ENCODE measurements at places on chromosomes 13 and 19.
A peak's percentile ranks its signal among the peaks of the same experiment; 100 is the strongest.

DNA sequence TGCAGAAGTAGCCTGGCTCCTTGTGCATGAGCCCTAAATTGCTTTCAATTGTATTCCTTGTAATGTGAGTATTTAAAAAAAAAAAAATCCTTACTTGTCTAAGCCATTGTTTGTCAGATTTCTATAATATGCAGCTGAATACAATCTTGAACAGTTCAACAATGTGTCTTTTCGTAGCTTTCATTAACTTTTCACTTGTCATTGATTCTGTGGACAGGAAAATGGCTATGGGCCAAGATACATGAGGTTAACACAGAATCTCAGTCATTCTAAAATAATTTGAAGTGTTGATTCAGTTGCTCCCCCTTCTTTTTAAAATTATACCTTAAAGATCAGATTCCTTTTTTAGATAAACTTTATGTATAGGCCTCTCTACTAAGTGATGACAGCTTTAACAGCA, 395.8 kb upstream of the KLF12 start:
- H3K4me1 ChIP-seq: no peaks in the 10 kb centered on the region
- H3K4me3 ChIP-seq: no peak overlapping the region
- no peaks in the 10 kb centered on the region for H3K36me3 ChIP-seq

DNA sequence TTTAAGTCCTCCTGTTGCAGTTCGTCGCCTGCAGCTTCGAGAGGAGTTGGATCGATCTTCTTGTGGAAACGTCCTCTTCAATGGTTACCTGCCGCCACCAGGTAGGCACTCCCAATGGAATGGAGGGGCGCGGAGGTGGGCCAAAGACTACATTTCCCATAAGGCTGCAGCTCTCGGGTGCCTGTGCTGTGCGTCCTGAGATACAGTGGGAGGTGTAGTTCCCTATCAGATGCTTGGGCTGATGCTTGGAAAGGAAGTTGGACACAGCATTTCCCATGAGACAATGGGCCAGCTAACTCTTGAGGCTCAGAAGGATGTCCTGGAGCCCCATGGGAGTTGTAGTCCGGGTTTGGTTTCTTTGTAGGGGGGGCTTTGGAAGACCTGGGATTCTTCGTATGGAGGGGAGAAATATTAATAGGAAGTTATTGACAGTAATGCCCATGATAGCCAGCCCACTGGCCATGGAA, 1.8 kb downstream of the SHKBP1 start:
- H3K4me3 ChIP-seq: peak overlapping the region; percentile 89
- no peaks in the 10 kb centered on the region for H3K36me3 ChIP-seq
- no peak overlapping the region for H3K27ac ChIP-seq
- peaks cover 24% of the 10 kb centered on the region for H3K4me1 ChIP-seq

DNA sequence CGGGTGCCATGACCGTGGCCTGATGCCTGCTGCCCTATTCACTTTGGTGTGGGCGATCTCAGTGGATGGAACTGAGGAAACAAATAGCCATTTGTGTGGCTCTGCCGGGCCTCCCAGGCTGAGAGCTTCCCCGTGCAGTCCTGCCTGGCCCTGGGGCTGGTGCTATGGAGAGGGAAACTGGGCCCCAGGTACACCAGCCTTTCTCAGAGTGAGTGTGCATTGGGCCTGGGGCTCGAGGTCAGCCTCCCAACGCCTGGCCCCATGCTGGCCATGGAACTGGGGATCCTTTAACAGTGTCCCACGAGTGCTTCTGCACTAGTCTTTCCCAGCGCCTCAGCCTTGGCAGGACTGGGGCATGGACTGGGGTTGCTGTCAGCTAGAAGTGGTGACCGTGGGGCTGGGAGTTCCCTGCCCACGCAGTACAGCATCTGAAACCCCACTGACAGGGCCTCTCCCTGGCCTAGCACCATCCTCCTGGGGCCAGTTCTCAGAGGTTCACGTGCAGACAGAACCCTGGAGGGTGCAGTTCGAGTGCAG, 10.5 kb downstream of the PLEKHF1 start:
- H3K4me1 ChIP-seq: peaks cover 7% of the 10 kb centered on the region
- DNase-seq: no peak
- H3K27ac ChIP-seq: no peak overlapping the region
- H3K36me3 ChIP-seq: no peaks in the 10 kb centered on the region
- H3K27me3 ChIP-seq: no peaks in the 10 kb centered on the region

DNA sequence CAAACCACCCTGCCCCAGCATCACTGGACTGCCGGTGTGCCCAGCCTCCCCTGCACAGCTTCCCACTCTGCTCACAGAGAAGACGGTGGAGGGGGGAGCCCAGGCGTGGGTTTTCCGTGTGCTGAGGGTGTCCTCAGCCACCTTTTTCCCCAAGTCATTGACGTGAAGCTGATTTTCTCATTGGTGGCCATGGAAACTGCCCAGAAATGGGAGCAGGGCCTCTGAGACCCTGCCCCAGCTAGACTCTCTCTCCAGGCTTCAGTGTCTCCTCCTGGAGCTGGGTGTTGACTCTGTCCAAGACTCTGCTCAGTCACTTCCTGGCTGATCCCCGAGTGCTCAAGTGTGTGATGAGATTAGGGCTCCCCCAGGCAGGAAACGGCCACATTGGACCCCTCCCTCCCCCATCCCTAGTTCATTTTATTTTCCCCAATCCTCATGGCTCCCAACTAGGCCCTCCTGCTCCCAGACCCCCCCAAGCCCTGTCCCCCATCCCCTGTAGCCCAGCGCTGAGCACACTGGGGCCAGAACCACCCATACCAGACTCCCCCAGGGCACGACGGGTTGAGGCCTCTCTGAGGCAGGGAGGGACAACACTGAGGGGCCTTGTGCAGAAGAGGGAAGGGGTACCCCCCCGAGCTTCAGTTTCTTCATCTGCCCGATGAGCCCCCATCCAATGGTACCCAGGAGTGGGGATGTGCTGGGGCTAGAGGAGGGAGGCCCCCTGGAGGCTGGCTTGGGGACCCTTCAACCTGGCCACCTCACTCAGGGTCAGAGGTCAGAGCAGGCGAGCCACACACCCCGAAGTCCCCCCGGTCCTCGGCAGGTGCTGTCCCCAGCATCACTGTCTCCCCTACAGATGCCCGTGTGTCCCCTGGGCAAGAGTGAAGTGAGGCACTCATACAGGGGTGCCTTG, 1.2 kb upstream of the F2RL3 start:
- no peak overlapping the region for H3K27ac ChIP-seq
- no peaks in the 10 kb centered on the region for H3K36me3 ChIP-seq
- no peak for DNase-seq
- no peaks in the 10 kb centered on the region for H3K4me1 ChIP-seq
- no peaks in the 10 kb centered on the region for H3K27me3 ChIP-seq
- H3K4me3 ChIP-seq: no peak overlapping the region

GRCh38 chr13:26719356-26719945, 41.1 kb downstream of the GPR12 start:
- peaks cover 5% of the 10 kb centered on the region for H3K4me1 ChIP-seq
- DNase-seq: no peak

DNA sequence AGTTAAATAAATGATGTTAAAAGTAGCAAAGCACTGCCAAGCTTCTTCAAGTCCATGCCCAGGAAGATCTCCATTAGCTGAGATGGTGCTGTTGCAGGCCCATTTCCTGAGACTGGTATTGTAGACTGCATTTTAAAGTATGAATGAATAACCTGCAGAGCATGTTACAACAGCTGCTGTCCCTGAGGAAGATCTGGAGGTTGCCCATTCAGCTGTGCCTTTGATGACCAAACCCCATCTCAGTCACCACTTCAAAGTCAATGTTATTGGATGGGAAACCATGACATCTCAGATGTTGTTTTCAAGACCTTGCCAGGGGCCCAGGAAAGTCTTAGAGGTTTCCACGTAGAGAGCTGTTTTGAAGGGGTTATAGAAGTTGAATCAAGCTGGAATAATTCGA, 281.3 kb downstream of the MTUS2 start:
- H3K36me3 ChIP-seq: peaks cover 4% of the 10 kb centered on the region
- H3K27me3 ChIP-seq: no peaks in the 10 kb centered on the region
- no peak for DNase-seq

GRCh38 chr19:30225676-30226463, 146.3 kb upstream of the ZNF536 start:
- no peak overlapping the region for H3K27ac ChIP-seq
- H3K36me3 ChIP-seq: no peaks in the 10 kb centered on the region
- H3K4me1 ChIP-seq: peaks cover 51% of the 10 kb centered on the region
- peak; percentile 6 for DNase-seq
- H3K4me3 ChIP-seq: peak overlapping the region; percentile 94

DNA sequence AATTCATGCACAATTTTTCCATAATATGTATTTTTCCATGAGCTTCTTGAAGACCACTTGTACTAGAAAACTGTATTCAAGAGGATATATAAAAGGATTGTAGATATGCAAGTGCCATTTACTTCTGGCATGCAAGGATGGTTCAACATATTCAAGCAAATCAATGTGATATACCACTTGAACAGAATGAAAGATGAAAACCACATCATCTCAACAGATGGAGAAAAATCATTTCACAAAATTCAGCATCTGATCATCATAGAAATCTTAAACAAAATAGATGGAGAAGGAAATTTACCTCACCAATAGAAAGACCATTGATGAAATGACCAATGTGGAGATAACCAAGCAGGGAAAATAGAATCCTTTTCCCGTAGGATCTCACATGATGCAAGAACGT, 5.1 kb upstream of the ZNF816 start:
- H3K4me3 ChIP-seq: no peak overlapping the region
- no peak overlapping the region for H3K27ac ChIP-seq
- H3K27me3 ChIP-seq: no peaks in the 10 kb centered on the region
- peaks cover 39% of the 10 kb centered on the region for H3K36me3 ChIP-seq

GRCh38 chr13:60646620-60647019, 249.6 kb downstream of the TDRD3 start:
- no peaks in the 10 kb centered on the region for H3K4me1 ChIP-seq
- H3K27ac ChIP-seq: no peak overlapping the region
- H3K4me3 ChIP-seq: no peak overlapping the region
- H3K36me3 ChIP-seq: no peaks in the 10 kb centered on the region

DNA sequence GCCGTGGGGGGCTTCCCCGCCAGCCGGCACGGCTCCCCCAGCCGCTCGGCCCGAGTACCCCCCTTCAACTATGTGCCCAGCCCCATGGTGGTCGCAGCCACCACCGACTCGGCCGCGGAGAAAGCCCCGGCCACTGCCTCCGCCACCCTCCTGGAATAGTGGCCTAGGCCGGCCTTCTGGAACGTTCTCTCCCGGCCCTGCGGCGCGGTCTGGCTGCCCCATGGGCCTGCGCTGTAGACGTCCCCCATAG, 9.0 kb downstream of the C19orf25 start:
- no peak overlapping the region for H3K27ac ChIP-seq
- H3K4me3 ChIP-seq: peak overlapping the region; percentile 57
- DNase-seq: no peak
- no peaks in the 10 kb centered on the region for H3K36me3 ChIP-seq
- peaks cover 55% of the 10 kb centered on the region for H3K27me3 ChIP-seq
- H3K4me1 ChIP-seq: peaks cover 6% of the 10 kb centered on the region

- no peak for DNase-seq
- no peaks in the 10 kb centered on the region for H3K27me3 ChIP-seq
- H3K4me3 ChIP-seq: no peak overlapping the region
- H3K4me1 ChIP-seq: no peaks in the 10 kb centered on the region
Observed at GRCh38 chr13:72489751-72490150, 237.7 kb downstream of the MZT1 start.

- peak overlapping the region; percentile 95 for H3K4me3 ChIP-seq
- H3K36me3 ChIP-seq: peaks cover 66% of the 10 kb centered on the region
- H3K27ac ChIP-seq: peak overlapping the region; percentile 97
- no peaks in the 10 kb centered on the region for H3K27me3 ChIP-seq
Observed at GRCh38 chr19:57633832-57634131, 814 bp downstream of the ZNF211 start.

DNA sequence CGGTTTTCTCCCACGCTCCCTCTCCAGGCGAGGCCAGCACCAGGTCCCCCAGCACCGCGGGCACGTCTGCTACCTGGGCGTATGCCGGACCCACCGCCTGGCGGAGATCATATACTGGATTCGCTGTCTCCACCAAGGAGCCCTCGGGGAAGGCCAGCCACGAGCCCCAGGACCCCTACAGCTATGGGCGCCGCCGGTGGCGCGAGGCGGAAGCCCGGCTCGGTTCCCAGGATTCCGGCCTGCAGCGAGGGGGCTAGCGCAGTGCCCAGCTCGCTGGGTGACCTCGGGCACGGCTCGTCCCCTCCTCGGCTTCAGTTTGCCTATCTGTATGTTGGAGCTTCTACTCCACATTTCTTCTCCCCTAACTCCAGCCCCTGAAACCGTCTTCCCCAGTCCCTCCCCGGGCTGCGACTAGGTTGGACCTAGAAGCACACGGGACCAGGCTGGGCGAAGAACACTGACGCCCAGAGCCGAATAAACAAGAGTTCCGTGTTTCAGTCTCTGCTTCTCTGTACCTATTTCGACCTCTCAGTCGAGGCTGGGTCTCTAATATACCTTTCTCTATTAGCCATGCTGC, 749 bp upstream of the CPT1C start:
- peaks cover 16% of the 10 kb centered on the region for H3K27me3 ChIP-seq
- peaks cover 39% of the 10 kb centered on the region for H3K4me1 ChIP-seq
- peak overlapping the region; percentile 73 for H3K27ac ChIP-seq
- H3K4me3 ChIP-seq: peak overlapping the region; percentile 90
- peaks cover 13% of the 10 kb centered on the region for H3K36me3 ChIP-seq

GRCh38 chr13:41053384-41053826, 7.9 kb upstream of the WBP4 start:
- H3K4me1 ChIP-seq: peaks cover 21% of the 10 kb centered on the region
- no peak overlapping the region for H3K4me3 ChIP-seq
- H3K27ac ChIP-seq: no peak overlapping the region
- H3K36me3 ChIP-seq: peaks cover 13% of the 10 kb centered on the region
- DNase-seq: no peak
- H3K27me3 ChIP-seq: no peaks in the 10 kb centered on the region

- peak within 1 kb of the TSS; percentile 89 for H3K4me3 ChIP-seq
- peak within 1 kb of the TSS; percentile 98 for H3K27ac ChIP-seq
- peak; percentile 99 for DNase-seq
- H3K27me3 ChIP-seq: peaks cover 76% of the 10 kb centered on the region
- peaks cover 57% of the 10 kb centered on the region for H3K4me1 ChIP-seq
- peaks cover 3% of the 10 kb centered on the region for H3K36me3 ChIP-seq
Observed at GRCh38 chr19:50329146-50329925, at the start of gene KCNC3. Gene KCNC3, minus strand, starts transcription at chr19:50329377. Its CDS starts 295 bp downstream, at chr19:50329082.

DNA sequence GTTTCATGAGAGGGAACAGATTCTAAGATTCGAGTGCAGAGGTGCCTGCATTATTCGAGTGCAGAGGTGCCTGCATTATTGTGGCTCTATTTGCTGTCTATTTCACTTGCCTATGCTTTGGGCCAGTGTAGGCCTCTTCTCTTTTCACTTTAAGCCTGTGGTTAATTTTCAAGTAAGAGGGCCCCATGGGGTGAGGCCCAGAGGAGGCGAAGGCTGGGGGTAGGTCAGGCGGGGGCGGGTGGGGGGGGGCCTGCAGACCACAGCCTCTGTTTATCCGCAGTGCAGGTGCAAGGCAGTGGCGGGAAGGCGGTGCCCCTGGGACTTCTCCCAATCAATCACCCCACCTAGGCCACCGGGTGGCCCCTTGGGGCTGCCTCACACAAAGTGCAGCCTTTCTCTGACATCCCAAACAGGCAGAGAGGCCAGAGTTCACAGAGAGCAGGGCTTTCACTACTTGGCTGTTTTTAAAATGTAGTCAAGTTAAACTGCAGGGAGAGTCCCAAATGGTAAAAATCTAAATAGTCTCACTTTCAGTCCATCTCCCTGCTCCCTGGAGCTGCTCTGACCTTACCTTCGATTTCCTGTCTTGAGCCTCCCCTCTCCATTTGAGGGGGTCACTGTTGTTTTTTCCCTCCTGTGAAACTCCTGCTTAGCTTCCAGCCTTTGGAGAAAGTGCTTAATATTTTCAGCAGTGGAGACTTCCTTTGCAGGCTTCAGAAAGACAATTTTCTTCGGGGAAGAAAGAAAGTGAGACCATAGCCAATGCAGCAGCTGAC, 249.0 kb downstream of the DLEU7 start:
- no peaks in the 10 kb centered on the region for H3K36me3 ChIP-seq
- H3K4me3 ChIP-seq: peak overlapping the region; percentile 23
- no peaks in the 10 kb centered on the region for H3K27me3 ChIP-seq
- peak overlapping the region; percentile 83 for H3K27ac ChIP-seq
- peak; percentile 18 for DNase-seq
- peaks cover 42% of the 10 kb centered on the region for H3K4me1 ChIP-seq
